ENCODE measurements at places on chromosomes 16 and 17. TPM values are rescaled to one million over a fixed set of nuclear protein-coding genes. Genes with fewer than 3 reads are reported as not detected.

METTL26 gene
- total RNA-seq, result 72.8 TPM

ZDHHC1 gene
- 9.0 TPM for total RNA-seq

NHLRC4 gene
- total RNA-seq, result 1.2 TPM

TBC1D3 gene
- total RNA-seq, result not detected

DNA sequence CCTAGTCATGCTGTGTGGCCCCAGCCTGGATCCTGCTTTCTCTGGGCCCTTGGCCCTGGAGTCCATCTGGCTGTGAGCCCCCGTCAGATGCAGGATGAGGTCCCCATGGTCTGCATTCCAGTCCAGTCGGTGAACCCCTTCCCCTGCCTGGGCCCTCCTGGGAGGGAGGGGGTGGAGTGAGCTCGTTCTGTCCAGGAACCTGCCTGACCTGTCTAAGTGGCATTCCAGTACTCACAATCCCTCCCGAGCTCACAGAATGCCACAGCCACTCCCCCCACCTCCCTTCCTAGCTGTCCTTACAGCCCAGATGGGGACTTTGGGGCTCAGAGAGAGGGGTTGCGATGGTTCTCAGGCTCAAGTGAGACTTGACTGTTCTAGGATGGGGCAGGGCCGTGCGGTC is 15.5 kb downstream of the SPNS2 start:
- H3K4me3 ChIP-seq, result no peak overlapping the region
- DNase-seq, result no peak
- H3K27me3 ChIP-seq, result peaks cover 2% of the 10 kb centered on the region
- no peak overlapping the region for H3K27ac ChIP-seq
- no peaks in the 10 kb centered on the region for H3K36me3 ChIP-seq
- H3K4me1 ChIP-seq, result peaks cover 5% of the 10 kb centered on the region

GRCh38 chr17:335691-336090 is 16.9 kb downstream of the RPH3AL start:
- H3K36me3 ChIP-seq, result no peaks in the 10 kb centered on the region
- H3K4me1 ChIP-seq, result no peaks in the 10 kb centered on the region
- no peak overlapping the region for H3K27ac ChIP-seq
- peak; percentile 30 for DNase-seq
- H3K27me3 ChIP-seq, result peaks cover 3% of the 10 kb centered on the region

- H3K36me3 ChIP-seq, result no peaks in the 10 kb centered on the region
- no peak overlapping the region for H3K4me3 ChIP-seq
- H3K27me3 ChIP-seq, result no peaks in the 10 kb centered on the region
- DNase-seq, result no peak
- H3K4me1 ChIP-seq, result peaks cover 7% of the 10 kb centered on the region
- H3K27ac ChIP-seq, result no peak overlapping the region
Observed at GRCh38 chr17:43461185-43461584, 22.6 kb upstream of the DHX8 start.

GRCh38 chr17:70169709-70170597 is 621 bp downstream of the KCNJ2 start:
- H3K27me3 ChIP-seq, result peaks cover 17% of the 10 kb centered on the region
- H3K27ac ChIP-seq, result no peak overlapping the region
- H3K4me3 ChIP-seq, result peak overlapping the region; percentile 73

GRCh38 chr17:59027750-59028149 is 78.9 kb downstream of the TRIM37 start:
- peaks cover 10% of the 10 kb centered on the region for H3K36me3 ChIP-seq
- H3K27ac ChIP-seq, result no peak overlapping the region
- H3K4me1 ChIP-seq, result no peaks in the 10 kb centered on the region
- no peak overlapping the region for H3K4me3 ChIP-seq
- no peak for DNase-seq

GRCh38 chr17:78673395-78673794 is 96.2 kb upstream of the DNAH17 start:
- H3K4me1 ChIP-seq, result no peaks in the 10 kb centered on the region
- no peak for DNase-seq
- no peak overlapping the region for H3K4me3 ChIP-seq
- no peak overlapping the region for H3K27ac ChIP-seq
- H3K27me3 ChIP-seq, result no peaks in the 10 kb centered on the region
- H3K36me3 ChIP-seq, result peaks cover 18% of the 10 kb centered on the region

DNA sequence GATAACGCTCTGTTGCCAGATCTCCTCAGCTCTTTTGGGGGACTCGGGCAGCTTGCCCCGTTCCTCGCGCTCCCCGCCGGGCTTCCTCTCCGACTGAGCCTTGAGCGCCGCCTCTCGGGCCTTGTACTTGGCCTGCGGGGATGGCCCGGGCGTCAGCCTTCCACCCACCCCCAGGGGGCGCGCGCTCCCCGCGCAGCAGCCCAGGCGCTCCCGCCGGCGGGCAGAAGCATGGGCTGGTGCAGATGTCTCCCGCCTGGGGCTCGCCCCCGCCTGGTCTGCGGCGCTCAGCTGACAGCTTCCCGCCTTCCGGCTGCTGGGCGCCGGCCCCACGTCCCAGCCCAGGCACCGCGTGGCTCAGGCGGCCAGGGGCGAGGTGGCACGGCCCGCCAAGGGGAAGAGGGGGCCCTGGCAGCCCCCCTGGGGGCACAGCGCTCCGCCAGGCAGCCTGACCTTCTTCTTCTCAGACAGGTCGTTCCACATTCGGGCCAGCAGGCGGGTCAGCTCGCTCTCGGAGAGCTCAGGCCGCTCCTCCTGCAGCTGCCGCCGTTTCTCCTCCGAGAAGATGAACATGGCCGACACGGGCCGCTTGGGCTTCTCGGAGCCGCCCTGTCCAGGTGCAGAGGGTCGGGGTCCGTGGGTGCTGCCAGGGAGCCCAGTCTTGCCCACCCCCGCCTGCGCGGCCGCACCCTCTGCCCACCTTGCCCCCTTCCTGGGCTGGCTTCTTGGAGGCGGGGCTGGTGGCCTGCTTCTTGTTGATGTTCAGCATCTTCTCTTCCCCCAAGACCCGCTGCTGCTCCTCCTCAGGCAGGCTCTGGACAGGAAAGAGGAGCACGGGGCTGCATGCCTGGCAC is 8.9 kb downstream of the UBTF start:
- peaks cover 70% of the 10 kb centered on the region for H3K36me3 ChIP-seq
- H3K4me1 ChIP-seq, result peaks cover 11% of the 10 kb centered on the region
- H3K27ac ChIP-seq, result peak overlapping the region; percentile 10
- H3K4me3 ChIP-seq, result no peak overlapping the region
- peak; percentile 100 for DNase-seq

DNA sequence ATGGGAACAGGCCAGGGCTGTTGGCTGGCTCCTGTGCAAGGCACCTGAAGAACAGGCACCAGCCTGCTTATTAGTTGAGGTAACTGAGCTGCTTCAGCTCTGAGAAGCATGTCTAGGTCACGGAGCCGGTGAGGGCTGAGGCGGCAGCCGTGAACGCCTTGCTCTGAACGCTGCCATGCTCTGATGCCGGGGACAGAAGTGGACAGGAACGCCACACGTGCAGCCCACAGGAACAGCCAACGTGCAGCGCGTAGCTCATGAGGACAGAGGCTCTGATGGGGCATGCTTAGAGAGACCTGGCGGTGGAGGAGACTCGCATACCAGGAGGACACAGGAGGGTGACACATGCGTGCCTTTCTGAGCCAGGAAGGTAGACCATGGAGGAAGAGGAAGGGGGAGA is 25.6 kb downstream of the USP22 start:
- no peak for DNase-seq
- peaks cover 95% of the 10 kb centered on the region for H3K36me3 ChIP-seq
- no peaks in the 10 kb centered on the region for H3K27me3 ChIP-seq
- H3K27ac ChIP-seq, result no peak overlapping the region

DNA sequence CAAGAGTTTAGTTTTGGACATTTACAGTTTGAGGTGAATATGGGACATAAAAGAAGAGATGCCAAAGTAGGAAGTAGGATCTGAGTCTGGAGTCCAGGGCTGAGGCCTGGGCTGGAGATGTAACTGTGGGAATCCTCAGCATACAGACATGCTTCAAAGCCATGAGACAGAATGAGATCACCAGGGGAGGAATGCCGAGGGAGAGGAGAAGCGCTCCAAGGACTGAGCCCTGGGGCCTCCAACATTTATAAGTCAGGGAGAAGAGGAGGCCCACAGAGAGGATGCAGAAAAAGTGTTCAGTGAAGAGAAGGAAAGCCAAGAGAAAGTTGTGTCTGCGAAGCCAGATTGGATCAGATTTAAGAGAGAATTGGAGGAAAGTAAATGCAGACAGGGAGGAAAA is 277.5 kb upstream of the MYOCD start:
- no peaks in the 10 kb centered on the region for H3K27me3 ChIP-seq
- no peak overlapping the region for H3K4me3 ChIP-seq
- H3K4me1 ChIP-seq, result no peaks in the 10 kb centered on the region
- H3K36me3 ChIP-seq, result no peaks in the 10 kb centered on the region
- DNase-seq, result peak; percentile 74

DNA sequence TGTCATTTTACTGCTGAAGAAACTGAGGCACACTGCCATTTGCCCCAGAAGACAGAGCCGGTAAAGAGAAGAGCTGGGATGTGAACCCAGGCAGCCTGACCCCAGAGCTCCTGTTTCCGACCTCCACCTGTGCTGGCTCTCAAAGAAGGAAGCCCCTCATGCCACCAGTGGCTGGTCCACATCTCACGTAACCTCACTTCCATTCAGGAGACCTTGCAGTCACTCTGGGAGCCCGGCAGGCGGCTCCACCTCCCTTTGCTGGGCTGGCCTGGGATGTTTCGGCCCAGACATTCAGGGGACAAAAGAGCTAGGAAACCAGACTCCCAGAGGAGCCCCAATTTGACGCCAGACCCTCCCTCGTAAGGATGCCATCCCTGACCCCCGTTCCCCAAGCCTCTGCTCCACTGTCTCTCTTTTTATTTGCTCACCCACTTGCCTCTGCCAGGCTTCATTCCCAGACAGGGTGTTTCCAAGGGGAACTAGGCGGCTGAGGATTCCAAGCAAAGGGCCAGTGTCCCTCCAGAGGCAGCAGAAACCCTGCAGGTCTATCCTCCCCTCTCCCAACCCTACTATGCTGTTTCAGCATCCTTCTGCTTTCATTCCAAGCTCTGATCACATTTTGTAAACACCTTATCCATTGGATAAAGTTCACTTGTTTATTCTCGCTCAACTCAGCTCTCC is 2.8 kb downstream of the TAF1C start:
- no peak overlapping the region for H3K27ac ChIP-seq
- H3K36me3 ChIP-seq, result peaks cover 25% of the 10 kb centered on the region
- no peaks in the 10 kb centered on the region for H3K27me3 ChIP-seq
- no peak overlapping the region for H3K4me3 ChIP-seq
- peak; percentile 90 for DNase-seq

DNA sequence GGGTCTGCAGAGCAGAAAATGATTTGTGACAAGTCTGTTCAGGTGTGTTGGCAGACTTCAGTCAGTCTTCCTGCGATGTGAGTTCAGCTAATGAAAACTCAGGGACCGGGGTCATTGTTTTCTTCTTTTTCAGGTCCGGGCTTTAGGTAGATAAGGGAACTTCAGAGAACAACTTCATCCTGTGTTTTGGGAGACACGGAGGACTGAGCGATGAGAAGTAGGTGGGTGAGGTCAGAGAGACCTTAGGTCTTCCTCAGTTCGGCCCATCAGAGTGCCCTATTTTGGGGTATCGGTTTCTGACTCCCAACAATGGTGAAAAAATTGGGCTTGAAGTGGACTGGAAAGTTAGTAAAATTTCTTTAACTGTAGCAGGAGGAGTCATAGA is 88.9 kb upstream of the ATF7IP2 start:
- no peaks in the 10 kb centered on the region for H3K4me1 ChIP-seq
- no peak overlapping the region for H3K4me3 ChIP-seq
- H3K27ac ChIP-seq, result no peak overlapping the region
- no peak for DNase-seq
- no peaks in the 10 kb centered on the region for H3K27me3 ChIP-seq
- no peaks in the 10 kb centered on the region for H3K36me3 ChIP-seq

- DNase-seq, result peak; percentile 79
- no peak overlapping the region for H3K27ac ChIP-seq
- no peaks in the 10 kb centered on the region for H3K4me1 ChIP-seq
- no peak overlapping the region for H3K4me3 ChIP-seq
- H3K27me3 ChIP-seq, result peaks cover 8% of the 10 kb centered on the region
Observed at GRCh38 chr17:62187681-62188080, 122.6 kb upstream of the MED13 start.

DNA sequence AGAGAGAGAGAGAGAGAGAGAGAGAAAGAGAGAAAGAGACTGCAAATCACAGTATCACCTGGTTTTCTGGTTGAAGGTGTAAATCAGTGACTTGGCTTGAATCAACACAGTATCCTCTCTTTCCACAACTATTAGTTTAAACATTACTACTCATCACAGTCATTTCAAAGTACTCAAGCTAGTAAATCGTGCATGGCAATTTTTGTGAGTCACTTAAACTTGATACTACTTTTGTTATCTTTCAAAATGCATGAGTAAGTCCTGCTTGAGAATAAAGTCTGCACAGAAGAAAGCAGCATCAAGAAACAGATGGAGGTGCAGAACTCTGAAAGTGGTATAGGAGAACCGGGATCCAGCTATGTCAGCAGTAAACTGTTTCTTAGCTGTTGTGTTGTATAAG is 535.4 kb downstream of the CDH8 start:
- H3K36me3 ChIP-seq, result no peaks in the 10 kb centered on the region
- DNase-seq, result no peak
- H3K4me3 ChIP-seq, result no peak overlapping the region
- H3K4me1 ChIP-seq, result no peaks in the 10 kb centered on the region
- no peaks in the 10 kb centered on the region for H3K27me3 ChIP-seq

GRCh38 chr16:70708366-70709246 is 22.8 kb upstream of the MTSS2 start:
- DNase-seq, result no peak
- H3K4me1 ChIP-seq, result peaks cover 47% of the 10 kb centered on the region
- H3K4me3 ChIP-seq, result no peak overlapping the region
- no peaks in the 10 kb centered on the region for H3K36me3 ChIP-seq
- H3K27me3 ChIP-seq, result no peaks in the 10 kb centered on the region

DNA sequence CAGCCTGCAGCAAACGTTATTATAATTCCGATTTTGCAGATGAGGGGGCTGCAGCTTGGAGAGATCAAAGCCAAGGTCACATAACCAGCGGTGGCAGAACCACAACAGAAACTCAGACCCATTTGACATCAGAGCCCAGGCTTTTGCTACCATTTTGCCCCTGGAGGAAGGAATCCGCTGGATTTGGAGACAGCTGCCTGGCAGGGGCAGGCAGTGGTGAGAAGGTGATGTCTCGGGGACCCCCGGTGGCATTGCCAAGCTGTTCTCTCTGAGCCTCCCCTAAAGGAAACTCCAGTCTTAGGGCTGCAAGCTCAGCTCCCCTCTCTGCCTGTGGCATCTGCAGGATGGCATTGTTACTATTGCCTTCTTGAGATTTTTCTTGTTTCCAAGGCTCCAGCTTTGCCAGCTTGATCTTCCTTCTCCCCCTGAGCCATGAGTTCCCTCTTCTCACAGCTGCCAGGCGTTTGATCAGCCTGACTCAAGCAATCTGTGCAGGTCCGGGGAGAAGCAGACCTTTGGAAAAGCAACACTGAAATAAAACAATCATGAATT is 40.8 kb downstream of the AIPL1 start:
- peaks cover 8% of the 10 kb centered on the region for H3K27me3 ChIP-seq
- no peak overlapping the region for H3K27ac ChIP-seq
- no peaks in the 10 kb centered on the region for H3K4me1 ChIP-seq
- H3K4me3 ChIP-seq, result no peak overlapping the region
